ENCODE measurements at places on chromosomes 3 and 15. TPM values are rescaled to one million over a fixed set of nuclear protein-coding genes. Genes with fewer than 3 reads are reported as not detected.

KCNAB1 gene
- 6.6 TPM for total RNA-seq

DTWD1 gene
- total RNA-seq, result 29.0 TPM

ALDH1L1 gene
- 60.0 TPM for total RNA-seq

AGBL1 gene
- total RNA-seq, result not detected

GOLGA8M gene
- total RNA-seq, result 4.9 TPM

MYZAP gene
- 3.3 TPM for total RNA-seq

EPHB3 gene
- total RNA-seq, result 1.4 TPM

- no peak overlapping the region for H3K27ac ChIP-seq
- no peak for DNase-seq
- H3K4me3 ChIP-seq, result no peak overlapping the region
- no peaks in the 10 kb centered on the region for H3K4me1 ChIP-seq
- H3K36me3 ChIP-seq, result peaks cover under 1% of the 10 kb centered on the region
- no peaks in the 10 kb centered on the region for H3K27me3 ChIP-seq
These were observed 1.7 kb upstream of the VPS18 start for GRCh38 chr15:40892447-40893012.

DNA sequence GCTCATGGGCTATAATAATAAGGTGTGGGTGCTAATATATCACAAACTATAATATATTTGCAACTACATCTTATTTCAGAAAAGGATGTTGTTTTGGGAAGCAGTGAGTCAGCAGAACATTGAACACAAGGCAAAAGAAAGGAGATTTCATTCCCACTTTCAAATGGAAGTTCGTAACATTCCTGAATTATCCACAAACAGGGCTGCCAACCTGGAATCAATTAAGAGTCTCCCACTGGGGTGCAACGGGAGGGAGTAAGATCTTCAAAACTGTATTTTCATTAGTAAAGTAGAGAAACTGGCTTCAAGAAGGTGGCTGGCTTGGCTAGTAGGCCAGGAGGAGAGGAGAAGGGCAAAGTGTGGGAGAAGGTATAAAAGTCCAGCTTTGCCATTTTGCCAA, 479.6 kb downstream of the CNTN3 start:
- no peak for DNase-seq
- H3K27ac ChIP-seq, result no peak overlapping the region
- H3K27me3 ChIP-seq, result no peaks in the 10 kb centered on the region
- H3K4me3 ChIP-seq, result no peak overlapping the region

GRCh38 chr3:66675366-66675765, 174.5 kb upstream of the LRIG1 start:
- no peaks in the 10 kb centered on the region for H3K36me3 ChIP-seq
- H3K4me1 ChIP-seq, result no peaks in the 10 kb centered on the region
- DNase-seq, result no peak
- H3K27me3 ChIP-seq, result no peaks in the 10 kb centered on the region

DNA sequence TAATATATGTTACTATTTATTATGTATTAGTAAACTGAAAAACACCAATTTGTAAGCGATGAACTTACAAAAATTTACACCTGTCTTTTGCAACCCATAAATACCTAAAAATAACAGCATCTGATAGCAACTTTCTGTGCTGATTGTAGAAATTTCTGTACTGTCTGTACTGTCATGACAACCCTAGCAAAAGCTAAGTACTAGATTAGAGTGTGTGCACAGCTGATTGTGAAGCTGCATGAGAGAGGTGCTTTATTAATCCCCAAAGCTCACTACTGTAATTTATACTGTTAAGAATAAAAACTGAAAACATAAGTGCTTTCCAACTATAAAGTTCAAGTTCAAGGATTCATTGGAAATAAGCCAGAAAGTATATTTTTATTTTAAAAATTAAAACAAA, 815 bp downstream of the BCL2A1 start:
- DNase-seq, result no peak
- no peaks in the 10 kb centered on the region for H3K27me3 ChIP-seq
- H3K27ac ChIP-seq, result no peak overlapping the region
- H3K4me1 ChIP-seq, result no peaks in the 10 kb centered on the region
- H3K4me3 ChIP-seq, result no peak overlapping the region

DNA sequence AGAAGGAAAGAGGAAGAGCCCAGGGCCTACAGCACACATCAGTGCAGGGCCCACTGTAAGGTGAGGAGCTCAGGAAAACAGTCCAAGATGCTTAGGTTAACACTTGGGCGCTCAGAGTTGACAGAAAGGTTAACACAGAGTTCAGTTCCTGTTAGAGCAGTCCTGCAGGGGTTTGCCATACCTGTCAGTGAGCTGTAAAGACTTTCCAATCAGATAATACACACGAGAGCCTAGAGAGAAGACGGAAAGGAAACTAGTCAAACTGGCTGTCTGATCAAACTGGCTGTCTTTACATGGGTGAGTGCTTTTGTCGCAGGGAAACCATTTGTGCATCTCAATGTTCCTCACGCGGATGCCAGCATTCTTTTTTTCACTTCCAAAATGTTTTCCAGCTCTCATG, 61.4 kb upstream of the ARHGEF26 start:
- DNase-seq, result peak; percentile 35
- H3K4me3 ChIP-seq, result no peak overlapping the region
- H3K4me1 ChIP-seq, result no peaks in the 10 kb centered on the region
- no peaks in the 10 kb centered on the region for H3K36me3 ChIP-seq
- H3K27me3 ChIP-seq, result no peaks in the 10 kb centered on the region

DNA sequence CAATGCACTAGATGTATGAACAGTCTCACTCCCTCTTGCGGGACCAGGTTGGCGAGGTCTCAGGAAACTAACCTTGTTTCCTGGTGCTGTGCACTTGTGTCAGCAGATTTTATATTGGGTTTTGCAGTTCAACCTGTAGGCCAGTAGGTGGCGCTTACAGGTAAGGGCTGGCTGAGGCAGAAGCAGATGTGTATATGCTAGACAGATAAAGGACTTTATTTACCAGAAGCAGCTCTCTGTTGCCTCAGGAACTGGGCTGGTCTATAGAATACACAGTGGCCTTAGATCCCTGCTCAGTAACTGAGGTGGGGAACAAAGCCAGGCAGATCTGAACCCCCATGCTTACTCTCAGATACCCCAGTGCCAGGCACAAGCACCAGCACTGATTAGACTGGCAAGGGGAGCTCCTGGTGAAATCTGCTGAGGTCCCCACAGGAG, 296.8 kb downstream of the DOCK3 start:
- H3K4me3 ChIP-seq, result no peak overlapping the region
- H3K27me3 ChIP-seq, result no peaks in the 10 kb centered on the region
- peak; percentile 54 for DNase-seq

- no peak overlapping the region for H3K4me3 ChIP-seq
- H3K36me3 ChIP-seq, result no peaks in the 10 kb centered on the region
- no peaks in the 10 kb centered on the region for H3K27me3 ChIP-seq
- DNase-seq, result no peak
These were observed 86.6 kb upstream of the HES1 start for GRCh38 chr3:194049394-194049793.

DNA sequence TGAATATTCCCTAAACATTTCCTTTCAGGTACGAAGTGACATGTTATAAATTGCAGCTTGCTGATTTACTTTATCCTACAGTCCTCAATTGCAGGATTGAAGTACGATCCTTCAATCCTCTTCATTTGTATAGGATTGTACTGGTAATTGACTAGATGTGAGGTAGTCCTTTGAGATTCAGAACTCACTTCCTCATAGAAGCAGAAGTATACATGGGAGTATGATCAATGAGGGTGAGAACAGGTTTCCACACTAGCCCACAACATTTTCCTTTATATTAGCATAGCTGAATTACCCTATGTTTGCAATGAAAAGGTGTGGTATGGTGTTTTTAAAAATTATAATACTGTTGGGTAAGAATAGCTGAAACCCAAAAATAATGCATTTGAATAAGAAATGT, 160.0 kb upstream of the UMPS start:
- no peak overlapping the region for H3K27ac ChIP-seq
- H3K4me1 ChIP-seq, result no peaks in the 10 kb centered on the region
- H3K4me3 ChIP-seq, result no peak overlapping the region
- no peak for DNase-seq

- peaks cover 1% of the 10 kb centered on the region for H3K4me1 ChIP-seq
- H3K36me3 ChIP-seq, result no peaks in the 10 kb centered on the region
- H3K4me3 ChIP-seq, result no peak overlapping the region
- no peak overlapping the region for H3K27ac ChIP-seq
These were observed 2.6 kb upstream of the PLOD2 start for GRCh38 chr3:146163584-146163983.

- H3K4me1 ChIP-seq, result peaks cover 78% of the 10 kb centered on the region
- no peaks in the 10 kb centered on the region for H3K36me3 ChIP-seq
- no peak overlapping the region for H3K4me3 ChIP-seq
- peak overlapping the region; percentile 86 for H3K27ac ChIP-seq
These were observed 40.5 kb downstream of the CCDC12 start for GRCh38 chr3:46935989-46936558.

DNA sequence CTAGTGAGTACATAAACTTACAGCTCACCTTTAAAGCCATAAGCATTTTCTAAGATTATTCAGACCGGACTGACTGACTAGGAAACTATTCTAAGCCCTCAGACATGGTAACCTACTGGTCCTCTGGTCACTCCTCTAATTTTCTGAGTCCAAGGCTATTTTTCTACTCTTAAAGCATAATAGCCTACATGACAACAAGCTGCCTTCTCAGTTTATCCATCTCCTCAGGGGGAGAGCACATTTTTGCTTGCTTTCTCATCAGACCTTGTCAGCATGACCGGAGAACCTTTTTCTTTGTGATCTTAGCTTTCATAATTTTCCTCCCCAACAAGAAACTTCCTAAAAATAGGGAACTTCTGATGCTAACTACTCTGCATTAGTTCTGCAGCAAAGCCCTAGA, 38.4 kb downstream of the UBP1 start:
- no peak for DNase-seq
- H3K4me3 ChIP-seq, result no peak overlapping the region
- no peaks in the 10 kb centered on the region for H3K4me1 ChIP-seq
- peaks cover 56% of the 10 kb centered on the region for H3K36me3 ChIP-seq
- H3K27ac ChIP-seq, result no peak overlapping the region

GRCh38 chr15:48532946-48533345, 112.6 kb downstream of the FBN1 start:
- H3K4me1 ChIP-seq, result peaks cover 3% of the 10 kb centered on the region
- no peak for DNase-seq
- no peak overlapping the region for H3K27ac ChIP-seq
- H3K27me3 ChIP-seq, result no peaks in the 10 kb centered on the region
- no peak overlapping the region for H3K4me3 ChIP-seq

DNA sequence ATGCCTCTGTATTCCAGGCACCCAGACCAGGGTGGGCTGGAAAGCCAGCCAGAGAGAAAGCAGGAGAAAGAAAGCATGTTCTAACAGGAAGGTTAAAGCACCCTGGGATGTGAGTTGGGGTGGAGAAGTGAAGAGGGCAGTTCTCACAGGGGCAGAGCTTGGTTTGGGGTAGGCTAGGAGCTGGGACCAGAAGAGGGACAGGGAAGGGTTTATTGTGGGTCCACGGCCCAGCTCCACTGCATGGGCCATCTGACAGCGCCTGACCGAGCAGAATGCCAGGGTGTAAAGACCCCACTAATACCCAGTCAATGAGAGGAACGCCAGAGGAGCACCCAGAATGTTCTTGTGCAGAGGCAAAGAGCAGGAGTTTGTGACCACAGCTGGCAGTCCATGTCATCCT, 27.1 kb upstream of the MAGEF1 start:
- no peak overlapping the region for H3K27ac ChIP-seq
- peaks cover 2% of the 10 kb centered on the region for H3K4me1 ChIP-seq
- peak; percentile 10 for DNase-seq
- no peaks in the 10 kb centered on the region for H3K36me3 ChIP-seq
- no peak overlapping the region for H3K4me3 ChIP-seq
- no peaks in the 10 kb centered on the region for H3K27me3 ChIP-seq

DNA sequence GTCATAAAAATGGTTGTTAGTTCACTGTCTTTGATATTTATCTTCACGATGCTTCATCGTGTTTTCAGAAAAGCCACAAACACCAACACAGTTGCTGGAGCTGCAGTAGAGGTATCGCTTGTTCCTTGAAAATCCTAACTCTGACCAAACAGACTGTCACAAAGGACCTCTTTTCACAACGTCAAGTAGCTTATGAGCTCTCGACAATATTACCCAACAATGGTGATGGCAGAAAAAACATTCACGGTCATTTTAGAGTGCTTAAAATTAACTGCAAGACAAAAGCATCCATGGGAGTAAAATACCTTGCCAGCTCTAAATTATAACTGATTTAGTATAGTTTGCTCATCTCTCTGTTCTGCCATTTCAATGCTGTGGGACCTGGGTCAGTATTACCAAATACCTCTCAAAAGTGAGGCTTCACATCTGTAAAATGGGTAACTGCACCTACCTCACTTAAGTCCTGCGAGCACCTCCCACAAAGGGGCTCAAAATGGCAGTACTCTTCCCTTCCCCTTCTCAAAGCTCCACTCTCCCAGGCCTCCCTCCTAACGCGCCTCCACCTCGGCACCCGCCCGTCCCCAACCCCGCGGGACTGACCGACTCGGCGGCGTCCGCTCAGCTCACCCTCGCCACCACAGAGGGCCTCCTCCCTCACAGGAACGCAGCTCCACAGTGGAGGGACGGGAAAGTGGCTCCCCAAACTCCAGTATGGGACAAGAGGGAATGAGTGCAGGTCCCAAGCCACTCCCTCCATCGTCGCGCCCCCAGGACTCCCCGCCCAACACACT, 546 bp downstream of the TRIM59 start:
- no peaks in the 10 kb centered on the region for H3K36me3 ChIP-seq
- H3K4me3 ChIP-seq, result peak overlapping the region; percentile 80
- H3K27ac ChIP-seq, result peak overlapping the region; percentile 55
- peaks cover 3% of the 10 kb centered on the region for H3K4me1 ChIP-seq

DNA sequence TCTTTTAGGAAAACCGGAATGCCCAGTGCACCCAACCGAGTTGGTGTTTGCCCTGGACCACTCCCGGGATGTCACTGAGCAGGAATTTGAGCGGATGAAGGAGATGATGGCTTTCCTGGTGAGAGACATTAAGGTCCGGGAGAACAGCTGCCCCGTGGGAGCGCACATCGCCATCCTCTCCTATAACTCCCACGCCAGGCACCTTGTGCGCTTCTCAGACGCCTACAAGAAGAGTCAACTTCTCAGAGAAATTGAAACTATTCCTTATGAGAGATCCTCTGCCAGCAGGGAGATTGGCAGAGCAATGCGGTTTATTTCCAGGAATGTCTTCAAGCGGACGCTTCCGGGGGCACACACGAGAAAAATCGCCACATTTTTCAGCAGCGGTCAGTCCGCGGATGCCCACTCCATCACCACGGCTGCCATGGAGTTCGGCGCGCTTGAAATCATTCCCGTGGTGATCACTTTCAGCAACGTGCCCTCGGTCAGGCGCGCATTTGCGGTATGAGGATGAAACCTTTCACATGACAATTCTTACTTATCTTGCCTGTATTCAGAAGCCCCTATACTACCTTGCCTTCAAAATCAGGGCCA, 97.5 kb downstream of the PIK3R4 start:
- no peak overlapping the region for H3K4me3 ChIP-seq
- H3K36me3 ChIP-seq, result no peaks in the 10 kb centered on the region
- DNase-seq, result no peak
- no peaks in the 10 kb centered on the region for H3K27me3 ChIP-seq
- no peaks in the 10 kb centered on the region for H3K4me1 ChIP-seq

GRCh38 chr3:171569571-171570132, 109.4 kb upstream of the TNIK start:
- H3K27me3 ChIP-seq, result no peaks in the 10 kb centered on the region
- H3K27ac ChIP-seq, result no peak overlapping the region
- no peaks in the 10 kb centered on the region for H3K36me3 ChIP-seq
- DNase-seq, result no peak
- H3K4me1 ChIP-seq, result no peaks in the 10 kb centered on the region

GRCh38 chr3:156334841-156335545, 214.6 kb downstream of the KCNAB1 start:
- no peak for DNase-seq
- H3K4me1 ChIP-seq, result no peaks in the 10 kb centered on the region
- no peaks in the 10 kb centered on the region for H3K27me3 ChIP-seq
- H3K36me3 ChIP-seq, result no peaks in the 10 kb centered on the region
